AG10803 (cell line): ENCODE measurements at places on chromosomes 6 and 20.

GRCh38 chr20:276620-277495 is 13.7 kb downstream of the C20orf96 start:
- no peak for DNase-seq

GRCh38 chr20:2825761-2826160 is 9.6 kb downstream of the TMEM239 start:
- no peak for DNase-seq

GRCh38 chr6:86789779-86790411 is 147.4 kb upstream of the HTR1E start:
- DNase-seq: no peak

GRCh38 chr6:113709936-113710509 is 147.1 kb upstream of the MARCKS start:
- DNase-seq: no peak
